Suppressor macrophage treated with lipopolysaccharide for 1 hour (primary cell): ENCODE measurements at places on chromosomes 6 and 20.

- DNase-seq, result no peak
Observed at GRCh38 chr6:8589941-8590729, 154.8 kb upstream of the SLC35B3 start.

GRCh38 chr6:130697995-130698535 is 129.1 kb upstream of the SMLR1 start:
- DNase-seq, result peak; percentile 52

DNA sequence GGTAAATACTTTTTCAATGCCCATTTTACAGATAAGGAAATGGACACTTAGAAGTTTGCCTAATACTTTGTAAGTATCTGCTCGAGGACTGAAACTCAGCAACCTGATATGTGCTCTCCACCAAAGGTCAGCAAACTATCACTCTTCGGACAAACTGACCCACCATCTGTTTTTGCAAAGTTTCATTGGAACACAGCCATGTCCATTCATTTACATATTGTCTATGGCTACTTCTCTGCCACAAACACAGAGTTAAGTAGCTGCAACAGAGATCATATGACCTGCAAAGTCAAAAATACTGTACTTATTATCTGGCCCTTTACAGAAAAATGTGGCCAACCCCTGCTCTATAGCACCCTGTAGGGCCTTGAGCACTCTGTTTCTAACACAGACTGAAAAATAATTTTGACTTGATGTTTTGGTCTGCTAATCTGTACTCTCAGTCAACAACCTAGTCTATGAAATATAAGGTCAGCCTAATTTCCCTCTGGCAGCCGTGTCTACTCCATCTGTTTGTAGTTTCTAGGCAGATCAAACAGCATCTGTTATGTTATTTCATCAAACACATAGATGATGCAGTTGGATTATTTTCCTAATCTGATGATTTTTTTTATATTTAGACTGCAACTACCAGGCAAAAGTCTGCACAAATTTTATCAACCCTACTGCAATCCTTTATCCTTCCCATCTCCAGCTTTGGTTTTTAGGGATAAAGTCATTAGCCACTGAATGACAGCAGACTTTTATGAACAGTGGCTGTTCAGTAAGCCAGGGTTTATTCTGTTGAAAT is 41.4 kb upstream of the BEND6 start:
- no peak for DNase-seq

DNA sequence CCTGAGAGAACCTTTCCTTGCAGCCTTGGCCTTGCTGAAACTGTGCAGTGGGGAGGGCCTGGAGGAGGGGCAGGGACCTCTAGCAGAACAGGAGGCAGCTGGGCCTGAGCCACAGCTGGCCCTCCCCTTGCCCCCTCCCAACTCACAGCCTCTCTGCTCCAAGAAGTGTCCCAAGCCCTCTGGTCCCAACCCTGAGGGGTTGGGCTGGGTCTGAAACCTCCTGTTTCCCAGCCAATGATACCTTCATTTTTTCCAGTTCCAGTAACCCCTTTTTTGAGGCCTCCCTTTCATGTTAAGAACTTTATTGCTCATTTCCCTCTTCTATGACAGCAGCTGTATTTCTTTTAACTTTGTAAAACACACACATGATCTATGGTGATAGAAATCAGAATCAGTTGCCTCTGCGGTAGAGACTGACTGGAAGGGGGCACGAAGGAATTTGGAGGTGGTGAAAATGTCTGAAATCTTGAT is 17.9 kb upstream of the ARMC12 start:
- no peak for DNase-seq
